ENCODE measurements at places on chromosomes 16 and 17. TPM values are rescaled to one million over a fixed set of nuclear protein-coding genes. Genes with fewer than 3 reads are reported as not detected.

GRAPL gene
- 2.3 TPM for total RNA-seq

MMD gene
- 22.8 TPM for total RNA-seq

RAB11FIP4 gene
- total RNA-seq, result 30.1 TPM

KRT20 gene
- 0.31 TPM for total RNA-seq

OTOP2 gene
- total RNA-seq, result not detected

KRT12 gene
- total RNA-seq, result not detected

EPX gene
- total RNA-seq, result not detected

BRD7 gene
- 56.6 TPM for total RNA-seq

ADORA2B gene
- 18.8 TPM for total RNA-seq

ENPP7 gene
- total RNA-seq, result not detected

ERI2 gene
- total RNA-seq, result 13.8 TPM

CBLN1 gene
- total RNA-seq, result 0.49 TPM

CTRB1 gene
- total RNA-seq, result not detected

NOD2 gene
- 11.9 TPM for total RNA-seq

GDPD3 gene
- total RNA-seq, result 1.1 TPM

VPS4A gene
- 34.5 TPM for total RNA-seq

ODAD4 gene
- total RNA-seq, result 16.9 TPM

KRT26 gene
- not detected for total RNA-seq

TOX3 gene
- 7.2 TPM for total RNA-seq

NUPR1 gene
- total RNA-seq, result 69.6 TPM

FMNL1 gene
- total RNA-seq, result 119 TPM

LITAF gene
- total RNA-seq, result 103 TPM

QPRT gene
- 6.3 TPM for total RNA-seq

OR1A1 gene
- total RNA-seq, result not detected

LRRC37B gene
- 77.5 TPM for total RNA-seq

CCL13 gene
- total RNA-seq, result 0.76 TPM

KRTAP3-1 gene
- total RNA-seq, result not detected
